ENCODE measurements at places on chromosomes 3 and 15.

DNA sequence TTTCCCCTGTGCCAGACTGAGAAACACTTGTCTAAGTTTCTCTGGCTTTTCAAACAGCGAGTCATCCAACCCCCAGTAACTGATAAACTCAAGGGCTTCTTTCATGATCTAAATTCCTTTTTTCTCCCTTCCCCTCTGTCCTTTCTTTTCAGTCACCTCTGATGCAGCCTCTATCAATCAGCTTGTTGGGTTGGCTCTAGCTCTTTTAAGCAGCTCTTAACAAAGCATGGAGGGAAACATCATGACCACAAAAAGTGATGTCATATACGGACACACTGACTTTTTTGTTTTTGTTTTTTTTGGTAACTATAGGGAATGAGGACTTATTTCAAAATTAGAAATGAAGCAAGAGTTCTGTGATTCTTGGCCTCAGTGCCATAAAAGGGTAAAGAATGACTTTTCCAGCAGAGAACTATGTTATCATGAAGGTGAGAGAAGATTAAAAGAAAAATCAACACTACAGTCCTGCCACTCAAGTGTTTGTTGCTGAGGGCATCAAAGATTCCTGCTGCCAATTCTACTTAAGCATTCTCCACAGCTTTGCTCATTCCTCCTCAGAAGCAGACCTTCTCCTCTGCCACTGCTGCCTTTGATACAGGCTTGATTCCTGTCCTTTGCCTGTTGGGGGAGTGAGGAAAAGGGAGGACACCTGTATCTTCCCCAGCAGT is 457.0 kb upstream of the ONECUT1 start:
- no peak for DNase-seq

GRCh38 chr15:64001148-64001547 is 45.1 kb downstream of the DAPK2 start:
- no peak for DNase-seq

DNA sequence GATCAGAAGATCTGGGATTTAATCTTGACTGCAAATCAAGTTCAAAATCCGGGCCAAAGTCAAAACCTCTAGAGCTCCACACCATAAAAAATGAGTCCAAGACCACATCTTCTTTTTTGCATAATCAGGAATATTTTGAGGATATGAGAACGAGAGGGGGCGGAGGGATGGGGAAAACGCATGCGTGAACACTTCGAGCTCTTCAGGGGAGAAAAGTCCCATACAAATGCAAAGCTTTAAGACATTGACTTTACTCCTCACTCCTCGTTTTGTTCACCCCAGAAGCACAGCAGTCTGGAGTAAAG is 68.2 kb downstream of the SUMF1 start:
- DNase-seq = no peak

DNA sequence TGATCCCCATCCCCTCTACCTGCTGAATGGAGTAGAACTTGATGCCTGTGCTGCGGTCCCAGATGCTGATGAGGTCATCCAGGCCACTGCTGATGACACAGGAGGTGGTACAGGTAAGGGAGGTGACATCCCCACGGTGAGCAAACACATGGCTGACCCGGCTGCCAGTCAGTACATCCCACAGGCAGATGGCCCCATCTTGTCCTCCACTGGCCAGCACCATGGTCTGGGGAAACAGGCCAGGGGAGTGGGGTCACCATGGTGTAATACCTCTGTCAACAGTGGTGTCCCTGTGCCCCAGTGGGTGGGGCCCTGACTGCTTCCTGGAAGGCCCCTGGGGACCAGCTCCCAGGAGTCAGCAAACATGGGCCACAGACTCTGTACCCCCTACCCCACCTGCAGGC is 33.3 kb downstream of the PTPN23 start:
- no peak for DNase-seq

DNA sequence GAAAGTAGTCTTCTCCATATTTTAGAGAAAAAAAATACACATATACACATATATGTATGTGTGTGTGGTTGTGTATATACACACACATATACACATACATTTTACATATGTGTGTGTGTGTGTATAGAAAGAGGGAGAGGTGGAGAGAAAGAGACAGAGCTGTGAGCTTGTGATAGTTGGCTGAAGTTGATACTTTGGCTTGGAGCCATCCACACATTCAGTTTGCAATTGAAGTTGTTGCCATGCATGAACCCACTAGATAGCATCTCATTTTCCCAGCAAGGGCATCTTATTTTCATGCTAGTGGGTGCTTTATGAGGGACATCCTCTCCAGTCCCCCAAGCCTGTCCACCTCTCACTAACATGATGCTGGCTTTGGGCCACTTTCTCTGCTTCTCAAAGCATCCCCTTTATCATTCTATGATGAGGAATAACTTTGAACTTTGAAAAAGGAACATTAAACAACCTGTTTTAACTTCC is 228.6 kb downstream of the ZNF621 start:
- no peak for DNase-seq

Data from stimulated activated CD8-positive, alpha-beta memory T cell treated with anti-CD3 and anti-CD28 coated beads, Interleukin-7, amount 100 ng/mL, for 24 hours (primary cell).